Activated T-helper 2 cell treated with anti-CD3 and anti-CD28 coated beads, Interferon-gamma antibody, Interleukin-2, Interleukin-4, amounts not matched to agents 10 μg/mL and 5 μg/mL and 100 μg/mL, durations not matched to agents 14 hours and 24 hours and 36 hours (primary cell): ENCODE measurements at places on chromosomes 6 and 20. TPM values are rescaled to one million over a fixed set of nuclear protein-coding genes. Genes with fewer than 3 reads are reported as not detected.

CRISP3 gene
- total RNA-seq, result not detected in 2 replicates

GRCh38 chr6:106086814-106087175 is 659 bp downstream of the PRDM1 start:
- DNase-seq, result no peak
- peak overlapping the region; percentile 13 for H3K27ac ChIP-seq
- H3K4me3 ChIP-seq, result peak overlapping the region; percentile 89
- H3K27me3 ChIP-seq, result peaks cover 3% of the 10 kb centered on the region

DNA sequence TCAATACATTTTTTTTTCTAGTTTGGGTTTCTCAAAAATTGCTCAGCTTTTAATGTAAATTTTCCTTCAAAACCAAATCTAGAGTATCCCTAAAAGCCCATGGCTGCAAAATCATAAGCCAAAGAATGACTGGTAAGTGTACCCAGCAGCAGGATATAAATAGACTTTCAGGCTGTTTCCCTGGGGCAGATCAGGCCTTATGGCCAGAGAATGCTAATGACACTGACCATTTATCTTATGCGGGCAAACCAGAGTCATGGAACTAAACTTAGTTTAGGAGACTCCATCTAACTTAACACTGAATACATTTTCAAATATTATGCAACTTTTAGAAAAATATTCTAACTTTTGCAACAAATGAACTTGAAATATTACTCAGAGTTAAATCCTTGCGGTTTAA is 7.4 kb downstream of the OSER1 start:
- peaks cover 71% of the 10 kb centered on the region for H3K36me3 ChIP-seq
- H3K27ac ChIP-seq, result no peak overlapping the region
- H3K4me3 ChIP-seq, result no peak overlapping the region
- H3K27me3 ChIP-seq, result no peaks in the 10 kb centered on the region

- peaks cover 15% of the 10 kb centered on the region for H3K27me3 ChIP-seq
- H3K4me3 ChIP-seq, result no peak overlapping the region
- no peak for DNase-seq
- H3K27ac ChIP-seq, result no peak overlapping the region
Measured at GRCh38 chr6:13733178-13733887, 21.7 kb upstream of the RANBP9 start.

GRCh38 chr6:160742090-160742489 is 40.0 kb downstream of the PLG start:
- H3K27ac ChIP-seq, result no peak overlapping the region
- H3K4me1 ChIP-seq, result no peaks in the 10 kb centered on the region
- no peaks in the 10 kb centered on the region for H3K36me3 ChIP-seq
- H3K27me3 ChIP-seq, result peaks cover 4% of the 10 kb centered on the region
- no peak for DNase-seq

DNA sequence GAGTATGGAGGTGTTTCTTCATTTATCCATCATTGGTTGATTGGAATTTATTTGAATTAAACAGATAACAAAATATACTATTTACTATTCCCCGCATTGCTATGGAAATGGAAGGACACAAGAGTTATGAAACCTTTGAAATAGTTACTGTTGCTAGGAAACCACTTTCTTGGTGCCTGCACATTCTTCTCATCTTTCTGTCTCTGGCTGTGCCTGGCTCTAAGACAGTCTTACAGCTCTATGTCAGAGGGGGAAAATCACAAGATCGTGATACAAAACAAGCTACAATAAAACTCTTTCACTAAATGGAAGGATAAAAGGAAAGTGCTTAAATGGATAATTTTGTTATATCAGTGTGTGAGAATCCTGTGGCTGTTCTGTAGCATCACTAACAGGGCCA is 453.0 kb downstream of the LMBRD1 start:
- DNase-seq, result no peak
- no peak overlapping the region for H3K27ac ChIP-seq
- no peak overlapping the region for H3K4me3 ChIP-seq
- H3K36me3 ChIP-seq, result no peaks in the 10 kb centered on the region
- H3K4me1 ChIP-seq, result no peaks in the 10 kb centered on the region

GRCh38 chr6:24584382-24584720 is 61.6 kb downstream of the KIAA0319 start:
- no peak overlapping the region for H3K4me3 ChIP-seq
- H3K27me3 ChIP-seq, result peaks cover 16% of the 10 kb centered on the region
- no peak overlapping the region for H3K27ac ChIP-seq
- H3K36me3 ChIP-seq, result no peaks in the 10 kb centered on the region

GRCh38 chr6:72621291-72622093 is at the start of gene KCNQ5:
Gene KCNQ5 (plus strand): TSS chr6:72622064.
- peak within 1 kb of the TSS; percentile 98 for H3K27ac ChIP-seq
- peak; percentile 18 for DNase-seq
- H3K4me3 ChIP-seq, result peak within 1 kb of the TSS; percentile 95
- H3K4me1 ChIP-seq, result peaks cover 67% of the 10 kb centered on the region
- H3K36me3 ChIP-seq, result peaks cover 15% of the 10 kb centered on the region

- H3K27ac ChIP-seq, result no peak overlapping the region
- H3K36me3 ChIP-seq, result no peaks in the 10 kb centered on the region
- H3K4me3 ChIP-seq, result no peak overlapping the region
- DNase-seq, result no peak
- H3K4me1 ChIP-seq, result no peaks in the 10 kb centered on the region
Measured at GRCh38 chr6:19552076-19552475, 285.1 kb upstream of the ID4 start.

GRCh38 chr20:52172392-52173047 is 19.1 kb downstream of the ZFP64 start:
- H3K4me1 ChIP-seq, result peaks cover 9% of the 10 kb centered on the region
- no peaks in the 10 kb centered on the region for H3K27me3 ChIP-seq
- H3K27ac ChIP-seq, result no peak overlapping the region
- peaks cover under 1% of the 10 kb centered on the region for H3K36me3 ChIP-seq
- H3K4me3 ChIP-seq, result no peak overlapping the region

GRCh38 chr6:138089325-138089724 is 17.9 kb downstream of the PERP start:
- H3K36me3 ChIP-seq, result peaks cover 4% of the 10 kb centered on the region
- no peak for DNase-seq
- peaks cover 4% of the 10 kb centered on the region for H3K4me1 ChIP-seq
- no peak overlapping the region for H3K4me3 ChIP-seq
- no peak overlapping the region for H3K27ac ChIP-seq

DNA sequence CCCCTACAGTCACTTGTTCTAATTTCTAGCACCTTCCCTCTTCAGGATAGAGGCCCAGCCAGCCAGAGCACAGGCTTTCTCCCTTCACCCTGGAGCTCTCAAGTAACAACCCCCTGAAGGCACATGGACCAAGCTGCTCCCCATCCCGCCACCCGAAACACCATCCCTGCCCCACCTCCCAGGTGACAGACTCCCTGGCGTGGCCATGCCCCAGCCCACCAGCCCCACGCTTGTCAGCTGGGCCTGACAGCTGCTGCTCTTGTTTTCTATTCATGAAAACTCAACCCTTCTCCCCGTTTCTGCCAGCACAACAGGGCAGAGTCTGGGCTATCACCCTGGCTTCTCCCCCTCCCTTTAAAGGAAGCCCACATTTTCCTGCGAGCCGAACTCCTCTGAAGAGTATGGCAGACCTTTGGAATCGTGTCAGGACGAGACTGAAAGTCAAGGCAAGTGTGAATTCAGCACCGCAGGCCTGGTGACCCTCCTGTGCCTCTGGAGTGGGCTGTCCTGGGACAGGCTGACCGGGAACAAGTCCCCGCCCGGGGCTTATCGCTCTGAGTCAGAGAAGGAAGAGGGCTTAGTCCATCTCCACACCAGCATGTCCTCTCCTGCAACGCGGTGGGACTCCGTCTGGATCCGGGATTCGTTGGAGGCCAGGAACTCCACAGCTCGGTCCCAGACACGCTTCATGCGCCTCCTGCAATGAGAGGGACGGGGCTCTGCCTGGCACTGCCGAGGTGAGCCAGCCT is 16.7 kb downstream of the LEMD2 start:
- H3K36me3 ChIP-seq, result peaks cover 43% of the 10 kb centered on the region
- H3K4me1 ChIP-seq, result peaks cover 3% of the 10 kb centered on the region
- no peak overlapping the region for H3K4me3 ChIP-seq
- H3K27me3 ChIP-seq, result no peaks in the 10 kb centered on the region
- H3K27ac ChIP-seq, result no peak overlapping the region

DNA sequence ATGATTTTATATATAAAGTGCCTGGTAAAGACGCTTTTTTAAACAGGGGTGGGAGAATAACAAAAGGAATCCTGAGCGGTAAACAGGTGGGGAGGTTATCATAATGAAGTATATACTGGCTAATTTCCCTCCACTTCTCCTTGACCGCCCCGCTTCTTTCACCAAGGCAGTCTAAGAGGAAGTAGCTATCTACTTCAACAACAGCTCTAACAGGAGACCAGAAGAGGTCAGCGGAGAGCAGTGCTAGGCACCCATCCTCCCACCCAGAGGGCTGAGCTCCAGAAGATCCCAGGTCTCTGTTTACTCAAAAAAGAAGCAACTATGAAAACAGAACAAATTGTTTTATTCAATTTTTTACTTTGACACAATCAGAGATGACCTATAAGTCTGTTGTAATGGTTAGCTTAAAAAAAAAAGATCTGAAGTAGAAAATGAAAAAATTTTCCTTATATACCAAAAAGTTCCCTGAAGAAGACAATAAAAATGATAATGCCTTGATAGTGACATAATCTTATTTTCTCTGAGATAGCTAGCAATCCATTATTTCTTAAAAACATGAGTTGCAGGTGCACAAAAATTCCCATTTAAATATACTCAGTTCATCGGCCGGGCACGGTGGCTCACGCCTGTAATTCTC is 141.1 kb downstream of the PDSS2 start:
- no peaks in the 10 kb centered on the region for H3K27me3 ChIP-seq
- peaks cover 10% of the 10 kb centered on the region for H3K4me1 ChIP-seq
- no peak overlapping the region for H3K4me3 ChIP-seq
- DNase-seq, result no peak
- no peaks in the 10 kb centered on the region for H3K36me3 ChIP-seq

DNA sequence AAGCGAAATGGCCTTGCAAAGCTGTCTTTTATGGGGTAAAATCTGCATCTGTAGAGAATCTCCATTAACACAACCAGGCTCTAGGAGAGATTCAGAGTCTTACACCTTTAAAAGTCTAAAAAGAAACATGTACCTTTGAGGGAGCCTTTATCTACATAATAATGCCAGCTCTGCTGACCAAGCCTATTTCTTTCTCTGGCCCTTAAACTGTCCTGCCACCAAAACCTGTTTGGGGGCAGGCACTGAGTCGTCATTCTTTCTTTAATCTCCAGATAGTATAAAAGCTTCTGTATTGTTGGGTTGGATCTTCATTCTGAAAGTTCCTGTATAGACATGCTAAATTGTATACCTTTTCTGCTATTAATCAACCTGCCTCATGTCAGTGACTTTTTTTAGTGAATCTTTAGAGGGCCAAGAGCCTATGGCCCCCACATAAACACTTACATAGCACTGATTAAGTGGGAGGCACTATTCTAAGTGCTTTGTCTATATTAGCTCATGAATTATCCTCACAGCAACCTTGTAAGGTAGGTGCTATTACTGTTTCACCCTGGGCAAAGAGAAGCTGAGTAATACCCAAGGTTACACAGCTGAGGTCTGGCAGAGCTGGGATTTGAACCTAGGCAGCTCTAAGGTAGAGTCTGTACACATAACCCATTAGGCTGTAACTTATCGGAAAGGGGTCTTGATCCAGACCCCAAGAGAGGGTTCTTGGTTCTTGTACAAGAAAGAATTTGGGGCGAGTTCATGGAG is 232.3 kb upstream of the DTNBP1 start:
- no peaks in the 10 kb centered on the region for H3K27me3 ChIP-seq
- H3K4me1 ChIP-seq, result peaks cover 27% of the 10 kb centered on the region
- peaks cover 4% of the 10 kb centered on the region for H3K36me3 ChIP-seq
- no peak overlapping the region for H3K4me3 ChIP-seq

WDR46 gene
- total RNA-seq, result 87.3 and 98.3 TPM in 2 replicates

PERP gene
- total RNA-seq, result 6.4 and 7.0 TPM in 2 replicates

- no peak overlapping the region for H3K27ac ChIP-seq
- no peak overlapping the region for H3K4me3 ChIP-seq
- peaks cover 10% of the 10 kb centered on the region for H3K36me3 ChIP-seq
- no peaks in the 10 kb centered on the region for H3K27me3 ChIP-seq
- H3K4me1 ChIP-seq, result peaks cover 36% of the 10 kb centered on the region
Measured at GRCh38 chr20:43755390-43755789, 28.6 kb upstream of the GTSF1L start.

NUP153 gene
- total RNA-seq, result 90.2 and 93.5 TPM in 2 replicates

NKX2-4 gene
- total RNA-seq, result not detected in 2 replicates

UBE3D gene
- total RNA-seq, result 6.9 and 7.1 TPM in 2 replicates

DNA sequence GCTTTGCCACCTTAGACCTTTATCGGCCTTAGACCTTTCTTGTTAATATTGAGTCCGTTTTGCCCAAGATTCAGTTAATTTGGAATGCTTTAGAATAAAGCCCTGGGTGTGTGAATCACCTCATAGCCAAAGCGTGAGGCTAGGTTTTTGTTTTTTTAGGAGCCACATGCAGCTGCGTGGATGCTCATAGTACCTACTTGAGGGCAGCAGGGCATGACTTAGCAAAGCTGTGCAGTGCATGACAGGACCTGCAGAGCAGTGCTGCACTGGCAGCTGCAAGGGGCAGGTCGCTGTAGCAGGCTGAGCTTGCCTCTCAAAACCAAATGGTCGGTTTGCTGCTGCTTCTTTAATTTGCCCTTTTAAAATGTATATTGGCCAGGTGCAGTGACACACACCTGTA is 116.1 kb downstream of the JAG1 start:
- H3K4me3 ChIP-seq, result no peak overlapping the region
- peaks cover 19% of the 10 kb centered on the region for H3K36me3 ChIP-seq
- no peak for DNase-seq
- peaks cover 34% of the 10 kb centered on the region for H3K4me1 ChIP-seq
- H3K27ac ChIP-seq, result no peak overlapping the region

ENPP4 gene
- 5.4 TPM in 2 replicates for total RNA-seq

EPPIN gene
- total RNA-seq, result not detected in 2 replicates

- no peak overlapping the region for H3K4me3 ChIP-seq
- H3K4me1 ChIP-seq, result peaks cover 19% of the 10 kb centered on the region
- H3K36me3 ChIP-seq, result peaks cover 11% of the 10 kb centered on the region
- no peaks in the 10 kb centered on the region for H3K27me3 ChIP-seq
- DNase-seq, result no peak
- H3K27ac ChIP-seq, result no peak overlapping the region
Measured at GRCh38 chr6:130557481-130558112, 191.8 kb downstream of the TMEM200A start.

BFSP1 gene
- total RNA-seq, result 0.51 and 0.82 TPM in 2 replicates

- no peak for DNase-seq
- H3K27ac ChIP-seq, result no peak overlapping the region
- H3K4me3 ChIP-seq, result no peak overlapping the region
Measured at GRCh38 chr20:8394308-8394945, 262.4 kb downstream of the PLCB1 start.

- no peak overlapping the region for H3K27ac ChIP-seq
- H3K4me3 ChIP-seq, result no peak overlapping the region
- no peak for DNase-seq
- peaks cover 7% of the 10 kb centered on the region for H3K4me1 ChIP-seq
- H3K27me3 ChIP-seq, result peaks cover 60% of the 10 kb centered on the region
Measured at GRCh38 chr6:1613688-1614447, 4.2 kb downstream of the FOXC1 start.

DNA sequence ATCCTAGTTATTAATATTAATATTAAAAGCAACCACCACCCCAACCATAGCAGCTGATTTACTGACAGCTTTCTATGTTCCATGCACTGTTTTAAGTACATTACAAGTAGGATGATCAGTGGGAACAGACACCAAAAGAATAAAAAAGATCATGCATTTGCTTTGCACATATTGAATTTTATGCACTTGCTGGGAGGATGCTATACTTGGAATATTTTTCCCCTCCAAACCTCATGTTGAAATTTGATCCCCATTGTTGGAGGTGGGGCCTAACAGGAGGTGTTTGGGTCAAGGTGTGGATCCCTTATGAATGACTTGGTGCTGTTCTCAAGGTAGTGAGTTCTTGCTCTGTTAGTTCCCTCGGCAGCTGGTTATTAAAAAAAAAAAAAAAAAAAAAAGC is 178.9 kb upstream of the MYLIP start:
- H3K4me3 ChIP-seq, result no peak overlapping the region
- no peaks in the 10 kb centered on the region for H3K36me3 ChIP-seq
- DNase-seq, result no peak
- H3K27ac ChIP-seq, result no peak overlapping the region

HSF2 gene
- total RNA-seq, result 14.3 and 15.0 TPM in 2 replicates
